Fibroblast of villous mesenchyme (primary cell): ENCODE measurements at places on chromosomes 3 and 15. TPM values are rescaled to one million over a fixed set of nuclear protein-coding genes. Genes with fewer than 3 reads are reported as not detected.

DNA sequence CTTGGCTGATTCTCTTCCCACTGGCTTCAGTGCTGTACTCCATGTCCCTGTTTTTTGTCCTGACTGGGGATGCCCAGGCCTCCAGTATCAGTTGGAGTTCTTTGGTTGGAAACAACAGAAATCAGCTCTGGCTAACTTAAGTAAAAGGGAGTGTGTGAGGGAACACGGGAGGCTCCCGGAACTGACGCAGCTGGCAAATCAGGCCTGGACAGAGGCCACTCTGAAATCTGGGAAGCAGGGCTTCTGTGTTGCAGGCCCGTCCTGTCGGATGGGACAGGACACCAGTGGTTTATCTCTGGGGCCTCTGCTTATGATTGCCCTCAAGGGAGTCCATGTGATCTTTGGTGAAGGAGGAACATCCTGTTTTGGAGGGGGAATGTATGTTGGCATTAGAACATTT is 124.3 kb downstream of the CHCHD6 start:
- DNase-seq, result peak; percentile 22

GRCh38 chr15:46344915-46345314 is 710.1 kb downstream of the SQOR start:
- no peak for DNase-seq

The TRPC1 gene
- 30.6 and 33.2 TPM in 2 replicates for total RNA-seq

The CPN2 gene
- total RNA-seq, result not detected in 2 replicates

- no peak for DNase-seq
These were observed 49.2 kb downstream of the TASOR start for GRCh38 chr3:56633602-56634535.

DNA sequence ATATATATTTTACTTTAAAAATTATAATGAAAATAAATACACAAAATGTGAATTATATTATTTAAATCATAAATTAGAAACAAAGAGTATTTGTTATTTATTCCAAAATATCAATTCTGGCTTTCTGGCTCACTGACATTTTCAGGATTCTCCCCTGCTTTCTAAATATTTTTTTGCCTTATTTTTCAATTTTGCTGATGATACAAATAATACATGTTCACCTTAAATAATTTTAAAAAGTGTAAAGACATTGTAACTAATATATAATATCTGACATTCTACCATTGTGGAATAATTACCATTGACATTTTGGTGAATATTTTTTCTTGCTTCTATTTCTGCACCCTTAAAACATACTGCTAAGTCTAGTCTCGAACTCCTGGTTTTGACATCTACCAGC is 325.9 kb upstream of the CBLB start:
- DNase-seq, result no peak

DNA sequence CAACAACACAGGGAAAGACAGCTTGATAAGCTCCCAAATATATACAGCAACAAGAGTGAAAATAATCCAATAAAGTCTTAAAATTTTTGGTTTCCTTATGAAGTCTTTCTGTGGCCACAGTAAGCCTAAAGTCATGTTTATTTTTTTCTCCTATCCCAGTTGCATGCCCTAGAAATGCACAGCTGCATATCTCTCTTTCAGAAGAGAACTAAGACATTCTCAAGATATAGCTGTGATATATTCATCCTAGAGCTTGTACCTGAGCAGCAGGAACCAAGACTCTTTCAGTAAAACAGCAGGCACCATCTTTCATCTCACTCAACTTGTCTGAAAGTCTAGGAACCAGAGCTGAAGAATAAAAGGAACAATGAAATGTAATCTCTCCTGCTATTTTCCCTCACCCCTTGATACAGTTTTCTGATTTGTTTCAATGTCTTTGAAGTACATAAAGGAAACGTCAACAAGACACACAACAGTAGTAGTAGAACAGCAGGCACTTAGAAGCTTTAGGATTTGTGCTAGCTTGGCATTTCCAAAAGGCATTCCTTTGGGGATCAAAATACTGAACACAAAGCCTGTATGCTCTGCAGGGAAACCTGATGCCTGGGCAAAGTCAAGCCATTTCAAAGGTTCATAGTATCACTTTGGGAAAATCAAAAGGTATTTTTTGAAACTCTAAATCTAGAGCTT is 536.8 kb downstream of the PYDC2 start:
- DNase-seq, result no peak

DNA sequence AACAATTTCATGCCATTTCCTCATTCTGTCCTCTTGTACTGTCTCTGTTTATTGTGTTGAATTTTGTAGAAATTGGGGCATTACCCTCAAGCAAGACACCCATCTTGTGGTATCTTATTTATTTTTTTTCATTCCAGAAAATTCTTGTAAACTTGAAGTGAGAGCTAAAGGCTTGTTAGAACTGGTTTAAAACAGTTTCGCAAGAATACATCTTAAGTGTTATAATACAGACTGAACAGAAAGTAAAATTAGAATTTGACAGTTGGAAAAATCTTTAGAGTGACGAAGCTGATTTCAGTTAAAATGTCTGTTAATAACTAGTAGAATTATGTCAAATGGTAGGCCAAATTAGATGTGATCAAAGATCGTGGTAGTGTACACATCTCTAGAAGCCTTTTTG is 26.9 kb downstream of the RNF13 start:
- DNase-seq, result peak; percentile 11

The CASR gene
- total RNA-seq, result not detected in 2 replicates

GRCh38 chr3:40268802-40269524 is 40.5 kb upstream of the EIF1B start:
- DNase-seq, result no peak

DNA sequence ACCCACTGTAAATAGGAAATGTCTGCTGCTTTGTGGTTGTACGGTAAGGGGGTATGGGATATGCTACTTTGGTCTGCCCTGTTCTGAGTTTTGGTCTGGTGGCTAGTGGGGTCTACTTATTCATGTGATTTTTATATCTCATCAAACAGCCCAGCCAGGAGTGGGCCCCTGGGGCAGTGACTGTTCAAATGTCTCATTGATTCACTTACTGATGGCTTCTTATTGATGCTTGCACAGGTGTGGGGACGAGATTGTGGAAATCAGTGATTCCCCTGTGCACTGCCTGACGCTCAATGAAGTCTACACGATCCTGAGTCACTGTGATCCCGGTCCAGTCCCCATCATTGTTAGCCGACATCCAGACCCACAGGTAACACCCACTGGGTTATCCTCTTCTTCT is 38.5 kb downstream of the STARD5 start:
- DNase-seq, result no peak

GRCh38 chr3:48739617-48739954 is 22.6 kb upstream of the IP6K2 start:
- no peak for DNase-seq

DNA sequence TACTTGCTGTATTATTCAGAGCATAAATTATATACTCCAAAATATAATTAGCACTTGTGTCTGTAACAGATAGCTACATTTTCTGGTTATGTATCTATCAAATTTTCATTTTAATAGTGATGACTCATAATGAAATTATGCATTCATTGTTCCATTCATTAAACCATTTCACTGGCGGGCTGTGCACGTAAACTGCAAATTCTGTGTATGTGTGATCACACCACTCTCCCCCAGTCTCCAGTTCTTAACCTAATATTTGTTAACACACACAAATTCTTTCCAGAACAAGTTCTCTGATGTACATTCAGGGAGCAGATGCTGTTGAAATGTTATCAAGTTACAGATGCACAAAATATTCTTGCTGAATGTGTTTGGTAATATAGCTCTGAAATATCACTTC is 3.8 kb upstream of the KCNMB2 start:
- no peak for DNase-seq

GRCh38 chr15:52731732-52732470 is 52.7 kb upstream of the ATOSA start:
- DNase-seq, result no peak

The MNS1 gene
- total RNA-seq, result 0.43 and 0.97 TPM in 2 replicates

- DNase-seq, result peak; percentile 69
These were observed 50.2 kb upstream of the THBS1 start for GRCh38 chr15:39530480-39531342.

DNA sequence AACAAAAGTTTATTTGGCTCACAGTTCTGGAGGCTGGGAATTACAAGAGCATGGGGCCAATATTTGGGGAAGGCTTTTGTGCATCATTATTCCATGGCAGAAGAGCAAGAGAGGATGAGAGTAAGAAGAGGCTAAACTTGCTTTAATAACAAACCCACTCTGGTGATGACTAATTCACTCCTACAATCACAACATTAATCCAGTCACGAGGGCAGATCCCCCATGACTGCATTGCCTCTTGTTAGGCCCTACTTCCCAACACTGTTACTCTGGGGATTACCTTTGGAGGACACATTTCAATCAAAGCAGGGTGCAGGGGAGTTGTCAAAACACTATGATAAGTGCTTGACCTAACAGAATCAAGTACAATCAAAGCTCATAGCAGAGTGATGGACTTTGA is 181.7 kb downstream of the BBX start:
- DNase-seq, result peak; percentile 54

GRCh38 chr3:97956051-97956450 is 16.2 kb downstream of the RIOX2 start:
- DNase-seq, result no peak

The OSTN gene
- total RNA-seq, result not detected in 2 replicates

The SECISBP2L gene
- total RNA-seq, result 43.5 and 74.3 TPM in 2 replicates

The BMF gene
- total RNA-seq, result 0.86 and 10.0 TPM in 2 replicates

The LXN gene
- total RNA-seq, result 32.0 and 50.9 TPM in 2 replicates

- DNase-seq, result peak; percentile 71
These were observed 37.2 kb downstream of the SLC6A6 start for GRCh38 chr3:14439501-14440167.

DNA sequence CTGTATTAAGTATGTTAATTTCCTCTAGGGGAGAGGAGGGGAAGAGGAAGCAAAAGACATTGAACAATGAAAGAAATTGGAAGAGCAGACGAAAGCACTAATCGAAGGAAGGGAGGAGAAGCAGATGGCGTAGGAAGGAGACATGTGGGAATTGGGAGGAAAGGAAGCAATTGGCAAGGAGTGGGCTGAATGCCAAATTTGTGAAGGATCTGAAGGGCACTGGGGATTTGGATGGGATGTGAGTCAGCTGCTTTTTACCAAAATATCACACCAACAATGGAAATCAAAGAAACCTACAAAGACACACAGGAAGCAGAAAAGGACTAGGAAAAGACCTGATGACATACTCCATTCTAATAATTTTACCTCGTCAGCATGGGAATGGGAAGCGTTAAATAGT is 1029.8 kb downstream of the ROBO1 start:
- no peak for DNase-seq

GRCh38 chr3:38636464-38636863 is 13.0 kb downstream of the SCN5A start:
- no peak for DNase-seq

The VPS39 gene
- 58.0 and 70.4 TPM in 2 replicates for total RNA-seq

The EFHB gene
- under 0.01 TPM in 1 of 2 replicates, not detected in the other for total RNA-seq

GRCh38 chr15:78341057-78341987 is 1.2 kb downstream of the CRABP1 start:
- DNase-seq, result no peak

The GOLGA8H gene
- total RNA-seq, result under 0.01 TPM in 1 of 2 replicates, not detected in the other

DNA sequence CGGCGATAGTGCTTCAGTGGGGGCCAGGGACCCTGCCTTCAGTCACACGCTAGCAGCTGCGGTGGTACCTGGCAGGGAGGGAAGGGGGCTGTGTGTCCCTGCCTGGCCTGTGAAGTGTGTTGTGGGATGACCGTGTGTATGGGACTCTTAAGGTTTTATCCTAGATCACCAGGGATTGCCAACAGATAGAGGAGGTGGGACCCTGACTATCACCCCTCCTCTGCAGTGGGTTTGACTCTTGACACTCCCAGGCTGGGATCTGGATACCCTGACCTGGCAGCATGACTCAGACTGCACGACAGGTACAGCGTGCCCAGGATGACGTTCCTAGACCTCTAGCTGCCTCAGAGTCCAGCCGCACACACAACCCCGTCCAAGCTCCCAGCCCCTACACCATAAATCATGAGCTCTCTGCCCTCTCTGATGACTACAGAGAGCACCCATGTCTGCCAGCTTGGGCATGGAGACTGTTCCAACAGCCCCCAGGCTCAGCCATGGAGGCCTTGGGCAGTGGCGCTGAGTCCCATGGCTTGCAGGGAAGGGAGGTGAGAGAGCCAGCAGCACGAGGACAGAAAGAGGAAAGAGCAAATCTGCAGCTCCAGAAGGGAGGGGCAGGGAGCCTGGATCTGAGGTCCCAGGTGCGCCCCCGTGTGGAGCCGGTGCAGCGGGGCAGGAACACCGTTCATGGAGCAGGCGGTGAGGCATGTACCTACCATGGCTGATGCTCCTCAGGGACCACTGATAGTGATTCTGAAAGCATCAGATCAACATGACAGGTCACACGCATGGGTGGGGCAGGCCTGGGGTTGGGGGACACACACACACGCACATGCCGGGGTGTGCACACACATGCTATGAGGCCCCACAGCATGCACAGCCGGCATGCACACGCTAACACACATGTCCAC is 71.0 kb downstream of the ADAMTS7 start:
- peak; percentile 36 for DNase-seq

- no peak for DNase-seq
These were observed 733.5 kb upstream of the CCDC54 start for GRCh38 chr3:106643684-106644161.
